ENCODE measurements at places on chromosomes 16 and 17.

DNA sequence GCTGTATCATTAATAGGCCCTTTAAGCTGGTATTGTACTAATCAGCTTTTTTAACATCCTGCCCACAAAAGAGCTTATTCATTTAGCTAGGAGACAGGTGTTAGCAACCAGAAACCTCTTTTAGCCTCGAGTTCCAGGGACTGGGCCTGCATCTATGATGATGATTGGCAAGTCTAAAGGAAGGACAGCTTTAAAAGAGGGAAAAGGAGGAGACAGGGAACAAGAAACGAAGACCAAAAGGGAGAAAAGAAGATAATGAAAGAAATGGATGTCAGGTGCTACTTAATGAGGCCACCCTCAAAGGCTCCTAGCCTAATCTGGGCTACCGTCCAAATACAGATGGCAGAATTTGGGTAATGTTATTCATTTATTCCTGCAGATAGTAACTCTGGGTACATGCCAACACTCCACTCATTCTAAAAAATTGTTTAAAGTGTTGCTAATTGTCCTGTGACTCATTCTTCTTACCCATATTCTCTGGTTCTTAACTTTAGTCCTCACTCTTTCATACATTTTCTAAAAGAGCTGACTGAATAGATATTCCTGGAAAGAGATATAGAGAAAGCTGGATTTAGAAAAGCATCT is 18.7 kb upstream of the RFFL start:
- DNase-seq, result no peak

DNA sequence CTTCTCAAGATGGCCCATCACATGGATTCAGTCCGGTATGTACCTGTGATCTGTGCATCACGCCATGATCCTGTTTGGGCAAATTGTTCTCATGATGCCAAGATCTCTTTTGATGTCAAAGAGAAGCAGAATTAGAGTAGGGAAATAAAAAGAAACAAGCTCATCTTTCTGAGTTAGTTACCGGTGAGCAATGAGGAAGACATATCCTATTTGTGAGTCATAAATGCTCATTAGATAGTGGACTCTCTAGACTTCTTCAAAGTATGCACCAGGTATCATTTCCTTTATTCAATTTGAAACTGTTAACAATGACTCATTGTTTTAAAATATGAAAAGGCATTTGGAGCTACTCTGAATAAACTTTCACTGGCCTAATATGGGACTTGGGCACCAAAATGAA is 8.0 kb upstream of the KRTAP4-12 start:
- no peak for DNase-seq

GRCh38 chr17:44323359-44324091 is 1.1 kb downstream of the SLC25A39 start:
- DNase-seq, result no peak

DNA sequence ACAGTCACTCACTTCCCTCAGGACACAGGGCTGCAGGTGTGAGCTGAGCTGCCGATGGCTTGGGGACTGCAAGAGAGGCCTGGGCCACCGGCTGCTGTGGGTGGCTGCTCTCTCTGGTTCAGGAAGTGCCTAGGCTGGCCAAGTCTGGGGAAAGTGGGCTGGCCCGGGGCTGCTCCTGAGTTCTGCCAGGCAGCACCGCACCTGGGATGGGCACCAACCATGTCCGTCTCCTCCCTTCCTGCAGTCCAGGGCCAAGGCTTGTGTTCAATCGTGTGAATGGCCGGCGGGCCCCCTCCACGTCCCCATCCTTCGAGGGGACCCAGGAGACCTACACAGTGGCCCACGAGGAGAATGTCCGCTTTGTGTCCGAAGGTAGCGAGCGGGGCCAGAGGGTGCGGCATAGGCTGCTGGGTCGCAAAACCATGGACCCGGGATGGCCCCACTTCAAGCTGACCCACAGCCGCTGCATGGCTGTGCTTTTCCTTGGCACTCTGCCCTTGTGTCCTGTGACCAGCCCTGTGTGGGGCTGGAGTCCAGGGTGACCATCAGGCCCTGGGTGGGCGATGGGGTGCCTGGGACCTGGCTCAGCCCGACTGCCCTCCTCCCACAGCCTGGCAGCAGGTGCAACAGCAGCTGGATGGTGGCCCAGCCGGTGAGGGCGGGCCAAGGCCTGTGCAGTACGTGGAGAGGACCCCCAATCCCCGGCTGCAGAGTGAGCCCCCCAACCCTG is 1.8 kb upstream of the WDR90 start:
- no peak for DNase-seq

DNA sequence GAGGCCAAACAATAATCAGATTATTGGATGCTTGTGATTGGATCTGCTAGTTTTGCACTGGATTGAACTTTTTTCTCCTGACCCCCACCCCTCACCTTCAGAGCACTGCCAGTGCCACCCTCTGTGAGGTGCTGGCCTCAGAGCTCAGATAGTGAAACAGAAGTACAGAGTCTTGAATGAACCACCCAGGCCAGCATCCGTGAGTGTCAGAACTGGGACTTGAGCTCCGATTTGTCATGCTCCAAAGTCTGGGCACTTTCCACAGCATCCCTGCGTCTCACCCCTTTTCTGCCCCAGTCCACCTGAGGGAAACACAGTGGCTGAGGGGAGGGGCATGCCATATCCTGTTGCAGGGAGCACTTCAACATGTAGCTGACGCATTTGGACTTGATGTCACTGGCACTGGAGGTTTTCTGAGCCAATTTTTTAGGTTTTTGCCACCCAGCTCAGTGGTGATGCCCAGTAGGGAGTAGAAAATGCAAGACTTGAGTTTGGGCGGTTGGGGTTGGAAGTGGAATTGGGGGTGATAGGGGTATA is 47.3 kb downstream of the SMPD3 start:
- no peak for DNase-seq

GRCh38 chr16:89374393-89374960 is 115.9 kb downstream of the ANKRD11 start:
- DNase-seq, result no peak

- no peak for DNase-seq
Measured at GRCh38 chr16:85381738-85382592, 231.2 kb upstream of the GSE1 start.

- no peak for DNase-seq
Measured at GRCh38 chr17:73706858-73707257, 62.6 kb upstream of the SDK2 start.

DNA sequence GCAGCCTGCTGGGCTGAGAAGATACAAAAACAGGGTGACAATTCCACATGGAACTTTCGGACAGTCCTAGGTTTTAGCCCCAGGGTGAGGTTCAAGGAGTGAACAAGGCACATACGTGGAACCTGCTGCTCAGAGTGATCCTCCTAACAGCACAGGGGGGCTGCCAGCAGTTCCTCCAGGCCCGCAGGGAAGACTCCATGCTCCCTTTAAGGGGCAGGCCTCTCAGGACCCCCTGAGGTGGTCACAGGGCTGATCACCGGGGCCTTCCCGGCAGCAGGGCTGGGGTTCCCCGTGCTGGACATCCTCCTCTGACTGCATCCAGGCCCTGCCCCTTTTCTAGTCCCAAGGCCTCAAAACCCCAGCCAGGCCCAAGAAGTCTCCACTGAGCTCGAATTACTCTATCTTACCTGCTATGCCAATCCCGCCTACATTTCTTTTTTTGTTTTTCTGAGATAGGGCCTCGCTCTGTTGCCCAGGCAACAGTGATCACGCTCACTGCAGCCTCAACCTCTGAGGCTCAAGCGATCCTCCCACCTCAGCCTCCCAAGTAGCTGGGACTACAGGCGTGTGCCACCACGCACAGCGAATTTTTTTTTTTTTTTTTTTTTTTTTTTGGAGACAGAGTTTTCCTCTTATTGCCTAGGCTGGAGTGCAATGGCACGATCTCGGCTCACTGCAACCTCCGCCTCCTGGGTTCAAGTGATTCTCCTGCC is 10.4 kb downstream of the CANT1 start:
- no peak for DNase-seq

GRCh38 chr17:19298569-19299213 is 61.5 kb downstream of the EPN2 start:
- no peak for DNase-seq

DNA sequence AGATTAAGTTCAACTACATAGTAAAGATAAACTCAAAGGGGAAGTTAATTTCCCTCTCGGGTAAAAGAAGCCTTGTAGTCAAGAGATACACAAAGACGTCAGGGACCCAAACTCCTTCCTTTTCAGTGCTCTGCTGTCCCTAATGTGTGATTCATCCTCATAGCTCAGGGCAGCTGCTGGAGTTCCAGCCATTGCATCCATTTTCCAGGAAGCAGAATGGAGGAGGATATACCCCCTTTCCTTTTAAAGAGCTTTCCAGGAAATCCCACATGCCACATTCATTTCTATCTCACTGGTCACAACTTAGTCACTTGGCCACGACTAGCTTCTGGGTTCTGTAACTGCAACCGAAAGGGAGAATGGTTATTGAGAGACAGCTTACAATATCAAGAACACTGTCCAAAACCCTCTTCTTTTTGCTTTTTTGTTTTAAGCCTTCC is 95.3 kb downstream of the SOCS1 start:
- no peak for DNase-seq

- no peak for DNase-seq
Measured at GRCh38 chr17:10633738-10634379, 23.2 kb downstream of the MYH3 start.

- no peak for DNase-seq
Measured at GRCh38 chr17:22460461-22461063, 768.2 kb downstream of the KCNJ18 start.

GRCh38 chr17:34235389-34236028 is 19.6 kb upstream of the CCL2 start:
- DNase-seq, result no peak
